ENCODE measurements at places on chromosomes 7 and 10.

GRCh38 chr7:111855161-111855841 lies 293.0 kb upstream of the IMMP2L start:
- peak; percentile 16 for DNase-seq

- no peak for DNase-seq
Observed at GRCh38 chr10:49678827-49679479, 498 bp upstream of the C10orf53 start.

DNA sequence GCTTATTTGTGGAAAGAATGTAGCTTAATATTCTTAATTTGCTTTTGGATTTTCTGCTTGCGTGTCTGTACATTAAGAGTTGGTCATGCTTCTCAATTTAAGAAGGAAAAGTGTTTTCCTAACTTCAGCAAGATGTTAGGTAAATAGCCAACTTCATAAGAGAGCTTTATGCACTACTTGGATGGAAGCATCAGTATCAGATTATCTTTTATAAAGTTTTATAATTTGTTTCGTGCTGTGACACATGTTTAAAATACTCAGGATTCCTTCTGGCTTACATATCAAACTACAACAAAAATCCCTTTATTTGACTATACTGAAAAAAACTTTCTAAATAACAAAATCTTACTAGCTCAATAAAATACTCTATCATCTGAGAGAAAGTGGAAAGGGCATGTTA lies 34.8 kb upstream of the AGR2 start:
- no peak for DNase-seq

GRCh38 chr10:70715853-70716795 lies 43.8 kb downstream of the ADAMTS14 start:
- DNase-seq = no peak

GRCh38 chr7:56081626-56082340 lies 11.0 kb downstream of the PHKG1 start:
- no peak for DNase-seq

DNA sequence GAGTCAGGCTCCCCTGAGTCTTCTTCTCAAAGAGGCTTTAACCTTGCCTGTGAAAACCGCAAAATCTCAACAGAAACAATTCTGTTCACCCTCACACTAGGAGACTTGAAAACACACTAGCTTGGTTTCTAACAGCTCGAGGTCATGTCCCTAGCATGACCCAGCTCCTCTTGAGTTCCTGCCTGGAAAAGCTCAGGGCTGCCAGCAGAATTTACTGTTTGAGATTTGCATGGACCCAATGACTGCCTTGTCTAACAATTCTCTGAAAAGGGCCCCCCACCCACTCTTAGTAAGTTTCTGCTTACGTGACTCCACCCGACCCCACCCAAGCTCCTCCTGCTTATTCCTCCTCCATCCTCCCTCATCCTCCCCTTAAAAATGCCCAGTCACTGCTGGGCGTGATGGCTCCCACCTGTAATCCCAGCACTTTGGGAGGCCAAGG lies 85.1 kb upstream of the KMT2C start:
- DNase-seq = no peak

DNA sequence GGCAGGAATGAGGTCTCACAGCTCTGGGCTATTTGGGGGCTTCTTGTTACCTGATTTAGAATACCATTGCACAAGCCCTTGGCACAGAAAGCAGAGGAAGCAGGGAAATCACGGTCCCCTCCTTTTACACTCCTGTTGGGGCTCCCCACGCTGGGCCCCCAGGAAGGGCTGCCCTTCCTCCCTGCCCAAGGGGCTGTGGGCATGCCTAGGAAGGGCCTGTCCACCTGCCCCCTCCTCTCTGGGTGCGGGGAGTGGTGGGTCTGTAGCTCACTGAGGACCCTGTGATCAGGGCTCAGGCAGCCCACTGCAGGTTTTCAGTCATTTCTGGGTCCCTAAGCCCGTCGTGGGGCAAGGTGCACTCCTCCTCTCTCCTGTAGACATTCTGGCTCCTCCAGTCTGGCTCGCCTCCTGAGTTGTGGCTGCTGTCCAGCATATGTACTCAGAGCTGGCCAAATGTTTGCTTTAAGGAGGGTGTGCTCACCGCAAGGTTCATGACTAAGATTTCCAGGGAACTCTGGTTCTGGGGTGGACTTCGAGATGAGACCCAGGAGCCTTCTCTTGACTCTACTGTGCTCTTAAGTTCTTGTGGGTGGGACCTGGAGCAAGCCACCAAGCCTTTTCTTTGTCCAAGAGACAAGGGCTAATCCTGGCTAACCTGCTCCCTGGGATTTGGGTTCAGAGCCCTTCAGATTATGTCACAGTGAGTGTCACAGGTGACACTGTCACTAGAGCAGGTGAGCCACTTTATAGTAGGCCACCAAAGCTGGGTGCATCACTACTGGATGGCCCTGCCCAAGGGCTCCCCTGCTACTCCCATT lies 56.0 kb downstream of the TACR2 start:
- peak; percentile 81 for DNase-seq

DNA sequence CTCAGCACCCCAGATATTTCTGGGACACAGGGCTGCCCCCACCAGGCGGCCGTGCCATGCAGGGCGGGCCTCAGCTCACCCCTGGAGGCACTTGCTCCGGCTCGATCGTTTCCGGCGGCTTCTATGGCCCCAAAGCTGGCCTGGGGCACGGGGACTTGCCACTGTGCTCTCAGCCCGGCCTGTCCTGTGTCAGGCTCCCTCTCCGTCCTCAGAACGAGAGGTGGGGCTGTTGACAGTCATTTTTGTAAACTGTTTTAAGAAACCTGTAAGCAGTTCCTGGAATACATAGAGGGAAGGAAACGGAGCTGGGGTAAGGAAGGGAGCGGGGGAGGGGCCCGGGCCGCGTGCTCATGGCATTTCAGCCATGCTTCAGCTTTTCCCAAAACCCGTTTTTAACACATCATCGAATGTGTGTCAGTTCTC lies 30.7 kb upstream of the PRKAR1B start:
- DNase-seq = no peak

DNA sequence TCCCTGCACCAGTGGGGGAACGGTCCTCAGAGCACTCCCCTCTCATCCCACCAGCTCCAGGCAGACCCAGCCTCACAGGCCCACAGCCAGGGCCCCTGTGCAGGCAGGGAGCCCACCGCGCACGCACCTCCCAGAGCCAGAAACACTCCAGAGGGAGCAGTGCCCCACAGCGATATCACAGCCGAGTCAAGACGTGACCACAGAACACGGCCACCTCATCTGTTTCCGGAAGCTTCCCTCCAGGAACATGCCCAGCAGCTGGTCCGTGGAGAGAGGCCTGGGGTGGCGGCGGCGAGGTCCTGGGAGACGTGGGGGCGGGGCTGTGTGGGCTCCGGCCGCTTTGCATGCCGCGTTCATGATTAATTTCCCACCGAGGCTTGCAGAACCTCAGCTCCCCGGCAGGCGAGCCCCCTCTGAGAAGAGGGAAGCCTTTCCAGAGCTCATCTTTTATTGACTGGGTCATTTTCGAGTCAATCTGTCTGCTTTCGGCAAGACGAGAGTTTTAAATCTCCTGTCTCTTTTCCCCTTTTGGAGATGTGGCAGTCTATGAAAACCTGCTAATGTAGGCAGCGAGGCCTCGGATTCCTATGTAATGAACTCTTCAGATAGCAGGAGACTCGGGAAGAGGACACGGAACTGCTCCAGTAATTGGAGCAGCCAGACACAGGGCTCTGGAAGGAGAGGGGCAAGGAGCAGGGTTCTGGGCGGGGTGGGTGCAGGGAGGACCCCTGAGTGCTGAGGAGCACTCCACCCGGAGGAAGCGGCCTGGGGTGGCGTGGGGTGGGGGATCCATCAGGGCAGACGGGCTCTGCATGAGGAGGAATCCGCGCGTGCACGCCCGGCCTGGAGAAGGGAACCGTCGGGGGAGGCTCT lies 242.8 kb downstream of the ELFN1 start:
- peak; percentile 39 for DNase-seq

GRCh38 chr10:129079705-129080104 lies 387.3 kb upstream of the MGMT start:
- DNase-seq = no peak

GRCh38 chr7:603152-603951 lies 83.7 kb upstream of the PDGFA start:
- peak; percentile 14 for DNase-seq

DNA sequence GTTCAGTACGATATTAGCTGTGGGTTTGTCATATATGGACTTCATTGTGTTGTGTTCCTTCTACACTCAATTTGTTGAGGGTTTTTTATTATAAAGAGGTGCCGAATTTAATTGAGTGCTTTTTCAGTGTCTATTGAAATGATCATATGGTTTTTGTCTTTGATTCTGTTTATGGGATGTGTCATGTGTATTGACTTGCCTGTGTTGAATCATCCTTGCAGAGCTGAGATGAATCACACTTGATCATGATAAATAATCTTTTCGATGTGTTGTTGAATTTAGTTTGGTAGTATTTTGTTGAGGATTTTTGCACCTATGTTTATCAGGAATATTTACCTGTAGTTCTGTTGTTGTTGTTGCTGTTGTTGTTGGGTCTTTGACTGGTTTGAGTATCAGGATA lies 39.8 kb downstream of the ATOH7 start:
- DNase-seq = no peak

DNA sequence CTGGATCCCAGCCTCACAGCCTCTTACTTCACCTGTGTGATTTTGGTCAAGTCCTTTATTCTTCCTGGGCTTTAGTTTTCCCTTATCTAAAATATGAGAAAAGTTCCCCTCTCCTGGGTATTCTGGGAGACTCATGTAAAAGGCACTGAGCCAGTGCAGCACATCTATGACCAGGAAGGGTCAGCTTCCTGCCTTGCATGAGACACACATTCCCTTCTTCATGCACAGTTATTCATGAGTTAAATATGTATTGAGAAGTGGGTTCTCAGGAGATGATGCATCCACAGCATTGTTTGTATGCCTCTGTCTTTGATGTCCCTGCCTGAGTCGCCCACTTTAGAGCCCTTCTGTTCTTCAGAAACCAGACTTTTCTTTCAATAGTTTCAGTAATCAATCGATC lies 33.3 kb downstream of the EGFR start:
- no peak for DNase-seq

GRCh38 chr7:84021292-84021908 lies 173.2 kb downstream of the SEMA3A start:
- no peak for DNase-seq

DNA sequence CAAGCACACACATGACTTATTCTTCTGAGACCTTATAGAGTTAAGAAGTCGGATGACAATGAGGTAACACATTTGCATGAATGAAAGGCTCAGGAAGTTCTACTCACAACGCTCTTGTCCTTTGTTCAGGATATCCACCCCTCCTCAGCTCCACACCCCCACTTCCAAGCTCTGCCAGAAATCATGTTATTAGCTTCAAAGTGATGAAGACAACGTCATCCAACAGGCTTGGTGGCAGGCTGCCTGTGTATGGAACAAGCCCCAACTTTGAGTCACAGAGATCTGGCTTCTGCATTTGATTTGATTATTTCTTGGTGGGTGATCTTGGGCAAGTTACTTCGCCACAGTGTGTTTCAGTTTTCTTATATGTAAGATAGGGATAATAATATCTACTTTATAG lies 12.4 kb upstream of the BMPER start:
- no peak for DNase-seq

- DNase-seq = no peak
Observed at GRCh38 chr7:130394421-130395195, 14.3 kb downstream of the CPA1 start.

- no peak for DNase-seq
Observed at GRCh38 chr7:128920913-128921582, 10.5 kb upstream of the KCP start.

DNA sequence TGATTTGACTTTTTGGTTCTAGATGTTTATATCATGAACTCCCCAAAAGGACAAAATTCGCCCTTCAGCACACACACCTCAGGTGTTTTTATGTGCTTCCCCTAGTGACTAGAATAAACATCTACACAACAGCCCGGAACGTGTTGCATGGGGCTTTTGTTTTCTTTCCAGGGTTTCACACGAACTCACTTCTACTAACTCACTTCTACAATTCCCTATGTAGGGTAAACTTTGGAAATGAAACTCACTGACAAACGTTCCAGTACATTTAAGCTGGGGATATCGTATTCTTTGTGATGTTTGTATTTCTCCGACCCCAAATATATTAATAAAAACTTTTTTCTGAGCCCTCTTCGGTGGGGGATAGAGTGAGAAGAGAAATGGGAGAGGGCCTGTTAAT lies 1.4 kb downstream of the TRA2A start:
- no peak for DNase-seq

GRCh38 chr10:8633909-8634308 lies 579.4 kb downstream of the GATA3 start:
- DNase-seq = no peak

GRCh38 chr7:107785170-107785569 lies 17.9 kb downstream of the SLC26A3 start:
- DNase-seq = no peak

- DNase-seq = no peak
Observed at GRCh38 chr10:123993534-123994416, 99.6 kb downstream of the CHST15 start.

- DNase-seq = no peak
Observed at GRCh38 chr10:26858707-26859034, 2.1 kb downstream of the ABI1 start.

GRCh38 chr7:33888166-33888565 lies 17.2 kb upstream of the BMPER start:
- DNase-seq = no peak

- DNase-seq = no peak
Observed at GRCh38 chr10:106450966-106451365, 713.5 kb downstream of the SORCS1 start.

- no peak for DNase-seq
Observed at GRCh38 chr7:112298543-112299100, 92.1 kb downstream of the ZNF277 start.

DNA sequence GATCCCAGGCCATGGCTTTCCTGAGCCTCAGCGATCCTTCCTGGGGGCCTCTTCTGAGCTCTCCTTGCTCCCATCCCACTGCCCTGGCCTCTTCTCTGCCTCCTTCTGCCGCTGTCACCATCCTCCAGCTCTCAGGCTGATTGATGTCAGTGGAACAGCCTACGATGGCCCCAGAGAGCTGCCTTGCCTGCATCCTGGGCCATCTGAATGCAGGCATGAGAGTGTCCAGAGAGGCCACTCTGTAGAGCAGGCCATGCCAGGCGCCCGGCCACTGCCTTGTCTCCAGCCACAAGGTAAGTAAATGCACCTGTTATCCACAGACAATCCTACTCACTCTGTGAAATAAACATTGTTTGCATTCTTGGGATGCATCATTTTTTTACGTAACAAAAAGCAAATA lies 171.4 kb upstream of the PPP2R2D start:
- DNase-seq = no peak

DNA sequence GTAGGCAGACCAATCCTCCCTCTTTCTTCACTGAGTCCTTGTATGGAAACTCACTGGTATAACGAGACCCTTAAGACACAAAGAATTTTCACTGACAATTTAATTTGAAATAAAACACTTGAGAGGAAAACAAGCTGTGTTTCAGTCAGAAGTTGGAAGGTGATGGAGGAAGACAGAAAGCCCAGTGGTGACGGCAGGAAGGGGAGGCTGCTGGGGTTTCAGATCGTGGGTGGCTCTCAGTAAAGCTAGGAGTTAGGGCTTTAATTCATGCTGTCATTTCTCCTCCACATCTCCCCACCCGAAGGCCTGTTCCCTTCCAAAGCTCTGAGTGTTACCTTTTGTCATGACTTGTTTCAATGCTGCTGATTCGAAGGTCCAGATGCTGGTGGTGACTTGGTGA lies 605.2 kb upstream of the DPP6 start:
- peak; percentile 51 for DNase-seq

GRCh38 chr10:12790270-12790669 lies 211.2 kb downstream of the CCDC3 start:
- no peak for DNase-seq
